ENCODE measurements at places on chromosomes 12 and 14. TPM values are rescaled to one million over a fixed set of nuclear protein-coding genes. Genes with fewer than 3 reads are reported as not detected.

The ZNF605 gene
- 8.3 TPM for total RNA-seq

DNA sequence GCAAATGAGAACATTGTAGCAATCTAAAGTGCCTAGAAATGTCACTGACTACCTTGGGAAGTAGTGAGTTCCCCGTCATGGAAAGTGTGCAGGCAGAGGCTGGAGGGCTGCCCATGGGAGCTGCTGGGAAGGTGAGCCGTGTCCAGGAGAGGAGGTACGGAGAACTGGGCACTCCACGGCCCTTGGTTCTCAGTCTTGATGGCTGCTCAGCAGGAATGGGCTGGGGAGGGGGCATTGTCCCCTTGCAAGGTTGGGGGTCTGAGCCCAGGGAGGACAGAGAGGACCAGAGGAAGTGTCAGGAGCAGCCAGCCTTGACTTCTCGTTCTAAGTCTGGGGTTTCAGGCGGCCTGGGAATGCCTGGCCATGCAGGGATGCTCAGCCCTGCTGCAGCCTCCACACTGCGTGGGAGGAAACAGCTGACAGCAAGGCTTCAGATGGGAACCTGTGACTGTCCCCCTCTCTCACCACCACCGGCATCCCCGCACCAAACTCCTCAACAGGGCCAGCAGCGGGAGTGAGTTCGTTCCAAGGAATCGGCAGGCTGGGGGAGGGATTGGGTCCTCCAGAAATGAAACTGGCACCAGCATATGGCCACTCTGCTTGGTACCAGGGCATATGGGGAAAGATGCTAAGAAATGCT lies 140.2 kb downstream of the BCL11B start:
- DNase-seq, result peak; percentile 1
- H3K4me1 ChIP-seq, result peaks cover 25% of the 10 kb centered on the region
- H3K27me3 ChIP-seq, result peaks cover 9% of the 10 kb centered on the region
- H3K27ac ChIP-seq, result no peak overlapping the region
- H3K4me3 ChIP-seq, result no peak overlapping the region

DNA sequence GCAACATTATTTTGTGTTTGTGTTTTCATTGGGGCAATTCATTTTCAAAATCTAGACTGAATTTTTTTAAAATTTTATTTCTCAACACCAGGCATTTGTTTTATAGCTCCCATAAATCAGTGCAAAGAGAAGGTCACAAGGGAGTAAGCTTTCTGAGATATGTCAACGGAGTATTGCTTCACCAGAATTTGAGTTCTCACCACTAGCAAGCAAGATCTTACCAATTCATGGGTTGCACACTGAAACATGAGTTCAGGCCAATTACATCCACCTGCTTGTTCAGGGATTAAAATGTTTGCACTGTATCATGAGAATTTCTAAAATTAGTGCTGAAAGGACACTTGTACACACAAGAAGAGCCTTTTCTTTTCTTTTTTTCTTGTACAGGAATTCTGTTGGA lies 121.9 kb downstream of the CAND1 start:
- H3K4me1 ChIP-seq, result peaks cover 4% of the 10 kb centered on the region
- no peaks in the 10 kb centered on the region for H3K36me3 ChIP-seq
- no peak overlapping the region for H3K27ac ChIP-seq
- H3K4me3 ChIP-seq, result no peak overlapping the region

DNA sequence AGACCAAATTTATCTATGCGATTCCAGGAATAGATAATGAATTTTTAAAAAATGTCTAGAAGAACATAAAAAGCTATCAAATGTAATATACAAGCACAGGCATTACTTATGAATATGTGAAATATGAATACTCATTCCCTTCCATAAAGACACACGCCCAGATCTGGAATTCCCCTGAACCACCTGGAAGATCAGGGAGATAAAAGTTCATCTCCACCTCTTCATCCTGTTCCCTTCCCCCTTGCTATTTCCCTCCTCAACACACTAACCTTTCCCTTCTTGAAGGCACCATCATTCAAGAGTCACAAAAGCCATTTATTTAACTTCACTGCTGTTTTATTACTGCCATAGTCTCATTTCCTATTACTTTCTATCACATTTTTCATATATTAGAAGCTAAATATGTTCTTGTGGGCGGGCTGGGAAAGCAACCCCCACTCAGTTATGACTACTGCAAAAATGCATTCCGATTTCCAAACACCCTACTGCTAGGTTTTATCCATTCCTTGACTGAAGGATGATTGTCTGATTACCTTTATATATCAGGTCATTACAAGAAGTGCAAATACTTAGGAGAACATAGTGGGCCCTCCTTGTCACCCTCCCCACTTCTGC lies 16.1 kb downstream of the FGD6 start:
- peaks cover 13% of the 10 kb centered on the region for H3K36me3 ChIP-seq
- H3K27me3 ChIP-seq, result peaks cover 5% of the 10 kb centered on the region
- peaks cover 52% of the 10 kb centered on the region for H3K4me1 ChIP-seq
- DNase-seq, result no peak

GRCh38 chr12:16785953-16786352 lies 180.0 kb upstream of the LMO3 start:
- no peak overlapping the region for H3K27ac ChIP-seq
- no peak for DNase-seq
- no peaks in the 10 kb centered on the region for H3K4me1 ChIP-seq
- H3K4me3 ChIP-seq, result no peak overlapping the region
- no peaks in the 10 kb centered on the region for H3K27me3 ChIP-seq

DNA sequence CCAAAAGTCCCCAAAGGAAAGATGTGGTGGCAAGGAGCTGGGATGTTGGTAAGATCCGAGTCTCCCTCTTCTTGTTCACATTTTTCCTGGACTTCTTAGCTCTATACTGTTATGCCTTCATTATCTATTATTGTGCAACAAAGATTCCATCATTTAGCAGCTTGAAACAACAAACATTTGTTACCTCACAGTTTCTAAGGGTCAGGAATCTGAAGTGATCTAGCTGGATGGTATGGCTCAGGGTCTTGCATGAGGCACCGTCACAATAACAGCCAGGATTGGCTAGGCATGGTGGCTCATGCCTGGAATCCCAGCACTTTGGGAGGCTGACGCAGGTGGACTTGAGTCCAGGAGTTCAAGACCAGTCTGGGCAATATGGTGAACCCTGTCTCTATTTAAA lies 51.1 kb upstream of the KRAS start:
- no peak overlapping the region for H3K27ac ChIP-seq
- no peak for DNase-seq
- H3K4me1 ChIP-seq, result no peaks in the 10 kb centered on the region
- no peaks in the 10 kb centered on the region for H3K27me3 ChIP-seq

The NEUROD4 gene
- not detected for total RNA-seq

The NKX2-8 gene
- total RNA-seq, result not detected

GRCh38 chr12:46049665-46050064 lies 59.3 kb upstream of the SCAF11 start:
- H3K27me3 ChIP-seq, result no peaks in the 10 kb centered on the region
- DNase-seq, result no peak
- H3K4me3 ChIP-seq, result no peak overlapping the region

DNA sequence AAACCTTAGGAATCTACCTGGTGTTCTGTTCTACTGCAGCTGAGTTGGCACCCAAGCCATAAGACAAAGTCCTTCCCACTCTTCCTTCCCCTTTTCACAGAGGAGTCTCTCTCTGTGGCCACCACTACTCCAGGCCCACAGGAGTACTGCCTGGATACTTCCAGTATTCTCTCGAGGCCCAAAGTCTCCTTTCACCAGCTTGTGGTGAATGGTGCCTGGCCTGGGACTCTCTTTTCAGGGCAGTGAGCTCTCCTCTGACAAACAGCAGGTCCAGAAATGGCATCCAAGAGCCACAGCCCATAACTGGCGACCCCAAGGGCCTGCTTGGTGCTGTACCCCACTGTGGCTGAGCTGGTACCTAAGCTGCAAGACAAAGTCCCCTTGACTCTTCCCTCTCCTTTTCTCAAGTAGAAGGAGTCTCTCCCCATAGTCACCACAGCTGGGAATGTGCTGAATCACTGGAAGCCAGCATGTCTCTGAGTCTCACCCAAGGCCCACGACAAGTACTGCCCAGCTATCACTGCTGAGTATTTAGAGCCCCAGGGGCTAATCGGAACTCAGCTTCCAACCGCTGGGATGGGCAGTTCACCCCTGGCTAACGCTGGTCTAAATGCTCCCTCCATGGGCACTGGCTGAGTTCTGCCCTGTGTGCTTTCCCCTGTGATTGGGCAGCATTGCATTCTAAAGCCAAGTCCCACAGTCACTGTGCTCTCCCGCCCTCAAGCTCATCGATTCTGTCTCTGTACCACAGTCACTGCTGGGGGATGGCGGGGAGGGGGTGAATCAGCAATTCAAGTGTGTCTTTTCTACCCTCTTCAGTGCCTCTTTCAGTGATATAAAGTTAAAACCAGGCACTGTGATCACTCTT lies 6.1 kb downstream of the A2ML1 start:
- no peaks in the 10 kb centered on the region for H3K36me3 ChIP-seq
- DNase-seq, result no peak
- no peak overlapping the region for H3K27ac ChIP-seq
- H3K4me1 ChIP-seq, result peaks cover 2% of the 10 kb centered on the region
- peaks cover 3% of the 10 kb centered on the region for H3K27me3 ChIP-seq

DNA sequence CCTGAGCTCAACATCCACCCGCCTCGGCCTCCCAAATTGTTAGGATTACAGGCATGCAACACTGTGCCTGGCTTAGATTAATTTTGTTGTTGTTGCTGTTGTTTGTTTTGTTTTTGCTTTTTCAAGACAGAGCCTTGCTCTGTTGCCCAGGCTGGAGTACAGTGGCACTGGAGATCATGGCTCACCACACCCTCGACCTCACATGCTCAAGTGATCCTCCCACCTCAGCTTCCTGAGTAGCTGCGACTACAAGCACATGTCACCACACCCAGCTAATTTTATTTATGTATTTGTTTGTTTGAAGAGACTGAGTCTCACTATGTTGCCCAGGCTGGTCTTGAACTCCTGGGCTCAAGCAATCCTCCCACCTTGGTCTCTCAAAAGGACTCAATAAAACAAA lies 26.7 kb downstream of the CRY1 start:
- DNase-seq, result no peak
- H3K36me3 ChIP-seq, result no peaks in the 10 kb centered on the region
- no peak overlapping the region for H3K27ac ChIP-seq
- H3K4me3 ChIP-seq, result no peak overlapping the region
- H3K27me3 ChIP-seq, result no peaks in the 10 kb centered on the region
